Amniotic stem cell (primary cell): ENCODE measurements at places on chromosomes 2 and 18.

GRCh38 chr2:107430596-107431266 is 396.0 kb upstream of the RGPD4 start:
- no peak for DNase-seq

DNA sequence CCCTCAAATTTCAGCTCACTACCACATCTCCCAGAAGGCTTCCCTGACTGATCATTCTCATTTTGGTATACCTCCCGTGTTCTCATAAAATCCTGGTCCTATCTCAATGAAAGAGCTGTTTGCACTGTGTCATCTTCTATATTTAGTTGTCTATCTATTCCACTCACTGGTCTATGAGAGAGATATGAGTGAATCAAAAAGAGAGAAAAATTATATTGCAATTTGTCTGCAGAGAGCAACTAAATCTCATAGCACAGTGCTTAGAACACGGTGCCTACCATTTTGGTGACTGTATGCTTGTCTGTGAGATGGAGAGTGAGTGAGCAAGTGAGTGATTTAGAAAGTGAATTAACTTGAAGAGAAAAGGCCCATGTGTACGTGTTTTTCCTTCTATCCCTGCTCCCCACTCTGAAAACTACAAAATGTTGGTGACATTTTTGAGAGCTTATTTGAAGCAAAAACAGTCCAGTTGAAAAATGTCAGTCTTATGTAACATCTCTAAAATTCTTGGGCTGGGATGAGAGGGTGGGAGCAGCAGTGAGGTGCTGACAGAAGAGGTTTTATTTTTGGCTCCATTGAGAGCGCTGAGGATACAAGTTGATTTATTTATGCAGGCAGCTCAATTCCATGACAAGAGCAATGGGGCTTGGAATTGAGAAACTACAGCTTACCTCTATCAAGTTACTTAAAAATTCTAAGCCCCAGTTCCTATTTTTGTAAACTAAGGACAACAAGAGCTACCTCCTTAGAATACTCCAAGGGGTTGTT is 373.5 kb upstream of the CHST9 start:
- no peak for DNase-seq

GRCh38 chr2:154425994-154426393 is 272.5 kb upstream of the KCNJ3 start:
- no peak for DNase-seq

DNA sequence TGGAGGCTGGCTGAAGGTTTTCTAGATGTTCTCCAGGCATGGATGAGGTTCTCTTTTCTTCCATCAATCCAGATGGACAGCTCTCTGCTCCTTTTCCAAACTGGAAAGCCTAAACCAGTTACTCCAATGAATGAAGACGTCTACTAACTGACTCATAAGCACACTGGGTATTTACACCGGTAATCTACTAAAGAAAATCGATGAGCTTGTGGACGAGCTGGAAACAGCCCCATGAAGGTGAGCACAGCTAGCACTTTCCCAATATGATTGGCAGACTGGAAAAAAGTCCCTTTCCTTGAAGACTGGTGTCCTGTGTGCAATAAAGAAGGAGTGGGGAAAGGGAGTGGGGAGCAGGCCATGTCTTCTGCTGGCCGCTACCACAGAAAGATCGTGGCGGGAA is 84.0 kb downstream of the ACTR2 start:
- DNase-seq, result no peak
